MG63 (cell line): ENCODE measurements at places on chromosomes 4 and X. TPM values are rescaled to one million over a fixed set of nuclear protein-coding genes. Genes with fewer than 3 reads are reported as not detected.
A peak's percentile ranks its signal among the peaks of the same experiment; 100 is the strongest.

Gene GJB1
- total RNA-seq = not detected in 2 replicates

Gene KLF8
- total RNA-seq = not detected in 2 replicates

Gene SLC26A1
- not detected in 2 replicates for total RNA-seq

Gene KDM6A
- 9.3 and 9.6 TPM in 2 replicates for total RNA-seq

Gene ADGRL3
- total RNA-seq = not detected in 2 replicates

Gene NAP1L3
- 0.03 TPM in 1 of 2 replicates, not detected in the other for total RNA-seq

Gene RAI2
- not detected in 2 replicates for total RNA-seq

Gene TEX13D
- total RNA-seq = not detected in 2 replicates

Gene CXXC4
- total RNA-seq = not detected in 2 replicates

DNA sequence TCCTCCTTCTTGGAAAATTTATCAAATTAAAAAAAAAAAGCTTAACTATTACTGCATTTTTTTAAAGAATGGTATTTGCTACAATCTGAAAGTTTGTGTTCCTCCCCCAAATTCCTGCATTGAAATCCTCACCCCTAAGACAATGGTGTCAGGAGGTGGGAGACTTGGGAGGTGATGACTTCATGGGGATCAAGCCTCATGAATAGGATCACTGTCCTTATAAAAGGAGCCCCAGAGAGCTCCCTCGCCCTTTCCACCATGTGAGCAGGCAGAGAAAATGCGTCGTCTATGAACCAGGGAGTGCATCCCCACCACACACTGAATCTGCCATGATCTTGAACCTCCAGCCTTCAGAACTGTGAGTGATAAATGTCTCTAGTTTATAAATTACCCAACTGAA lies 38.0 kb downstream of the DHRSX start:
- DNase-seq = no peak

DNA sequence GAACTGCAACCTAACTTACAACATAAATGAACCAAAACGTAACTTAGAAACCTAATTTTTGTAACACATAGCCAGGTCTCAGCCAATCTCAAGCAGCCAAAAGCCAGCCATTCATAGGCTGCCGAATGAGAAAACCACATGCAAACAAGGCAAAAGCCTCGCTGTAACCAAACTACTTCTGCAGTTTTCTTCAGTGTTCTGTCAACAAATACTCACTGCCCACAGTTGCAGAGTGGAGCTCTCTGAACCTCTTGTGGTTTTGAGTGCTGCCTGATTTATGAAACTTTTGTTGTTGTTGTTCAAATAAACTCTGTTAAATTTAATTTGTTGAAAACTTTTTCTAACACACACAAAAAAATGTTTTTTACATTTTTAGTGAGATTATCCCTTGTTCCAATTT lies 251.2 kb downstream of the PAPSS1 start:
- no peak for DNase-seq

DNA sequence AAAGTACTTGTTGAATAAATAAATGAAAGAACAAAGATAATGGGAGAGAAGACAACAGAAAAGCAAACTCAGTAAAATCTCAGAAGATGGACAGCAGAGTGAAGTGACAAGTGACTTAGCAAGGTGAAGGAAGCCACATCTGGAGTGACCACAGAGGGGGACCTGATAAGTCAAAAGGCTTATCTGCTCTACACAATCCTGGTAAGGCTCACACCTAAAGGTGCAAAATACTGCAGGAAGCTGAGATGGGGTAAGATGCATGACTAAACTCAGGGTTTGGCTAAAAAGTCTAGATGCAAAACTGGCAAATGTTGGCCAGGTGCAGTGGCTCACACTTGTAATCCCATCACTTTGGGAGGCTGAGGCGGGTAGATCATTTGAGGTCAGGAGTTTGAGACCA lies 22.2 kb downstream of the TRMT2B start:
- DNase-seq = no peak

DNA sequence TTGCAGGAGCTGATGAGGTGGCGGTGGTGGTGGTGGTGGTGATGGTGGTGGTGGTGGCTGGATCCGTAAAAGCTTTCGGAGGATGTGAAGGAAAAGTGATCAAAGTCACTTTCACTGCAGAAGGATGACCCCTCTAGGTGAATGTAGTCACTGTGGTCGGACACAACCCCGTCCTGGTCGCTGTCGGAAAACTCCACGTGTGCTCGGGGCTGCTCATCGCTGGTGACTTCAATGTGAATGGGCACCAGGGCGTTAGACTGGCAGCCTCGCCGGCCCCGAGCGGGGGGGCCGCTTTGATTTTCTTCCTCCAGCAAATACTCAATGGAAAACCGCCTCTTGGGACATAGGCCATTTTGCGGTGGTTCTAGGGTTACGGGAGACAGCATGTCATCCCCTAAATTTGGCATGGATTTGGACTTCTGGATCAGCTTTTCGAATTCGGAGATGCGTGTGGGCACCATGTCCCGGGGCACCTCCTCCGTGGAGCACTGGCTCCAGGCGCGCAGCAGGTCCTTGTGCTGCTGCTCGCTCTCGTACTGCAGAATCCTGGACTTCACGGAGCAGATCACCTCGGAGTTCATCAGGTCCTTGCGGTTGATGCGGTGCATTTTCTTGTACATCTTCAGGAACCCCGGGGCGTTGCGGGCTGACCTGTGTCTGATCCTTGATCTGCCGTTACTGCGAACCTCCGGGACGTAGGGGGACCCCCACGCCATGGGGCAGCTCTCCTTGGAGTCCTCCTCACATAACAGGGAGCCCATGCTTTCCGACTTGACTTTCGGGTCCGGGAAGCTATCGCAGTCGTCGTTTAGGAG lies 88.3 kb upstream of the PDLIM3 start:
- no peak for DNase-seq

DNA sequence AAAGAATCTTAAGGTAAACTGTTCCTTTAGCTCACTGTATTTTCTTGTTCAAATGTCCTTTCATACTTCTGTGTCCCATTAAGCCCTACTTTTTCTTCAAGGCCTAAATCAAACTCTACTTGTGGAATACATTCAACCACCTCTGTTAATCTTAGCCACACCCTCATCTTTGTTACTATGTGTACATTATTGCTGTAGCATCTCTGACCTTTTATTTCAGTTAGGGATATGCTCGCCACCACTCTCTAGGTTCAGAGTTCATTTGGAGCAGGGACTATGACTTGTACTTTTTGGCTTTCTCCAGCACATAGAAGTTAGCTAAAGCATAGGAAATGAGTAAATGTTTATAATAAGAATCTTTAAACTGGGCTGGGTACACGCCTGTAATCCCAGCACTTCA lies 6.8 kb upstream of the PNPLA4 start:
- no peak for DNase-seq

DNA sequence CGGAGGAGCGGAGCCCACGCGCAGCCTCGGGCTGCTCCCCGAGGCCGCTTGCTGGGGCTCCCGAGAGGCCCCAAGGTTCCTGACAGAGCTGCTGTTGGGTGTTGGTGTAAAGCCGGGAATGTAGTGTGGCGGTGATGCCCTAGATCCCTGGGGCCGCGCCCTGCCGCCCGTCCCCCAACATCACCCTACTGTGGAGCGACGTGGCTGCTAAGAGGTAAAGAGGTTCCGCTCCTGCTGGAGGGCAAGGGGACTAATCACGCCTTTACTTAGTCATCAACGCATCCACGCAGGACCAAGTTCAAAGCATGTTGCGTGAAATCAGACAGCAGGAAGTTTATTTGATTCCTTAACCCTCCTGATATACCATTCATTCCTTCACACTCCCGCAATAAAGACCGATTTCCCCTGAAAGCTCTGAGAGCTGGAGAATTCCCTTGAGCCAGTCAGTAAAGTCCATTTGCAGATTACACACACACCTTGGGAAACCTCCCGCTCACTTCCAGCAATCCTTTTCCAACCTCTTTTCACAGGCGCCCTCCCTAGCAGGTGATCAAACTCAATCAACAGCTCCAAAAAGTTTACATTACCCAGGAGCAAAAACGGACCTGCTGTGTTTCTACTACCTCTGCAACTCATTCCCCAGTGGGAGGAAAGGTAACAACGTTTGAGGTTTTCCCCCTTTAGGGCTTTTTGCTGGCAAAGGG lies 579 bp upstream of the GABRA2 start:
- DNase-seq = no peak

DNA sequence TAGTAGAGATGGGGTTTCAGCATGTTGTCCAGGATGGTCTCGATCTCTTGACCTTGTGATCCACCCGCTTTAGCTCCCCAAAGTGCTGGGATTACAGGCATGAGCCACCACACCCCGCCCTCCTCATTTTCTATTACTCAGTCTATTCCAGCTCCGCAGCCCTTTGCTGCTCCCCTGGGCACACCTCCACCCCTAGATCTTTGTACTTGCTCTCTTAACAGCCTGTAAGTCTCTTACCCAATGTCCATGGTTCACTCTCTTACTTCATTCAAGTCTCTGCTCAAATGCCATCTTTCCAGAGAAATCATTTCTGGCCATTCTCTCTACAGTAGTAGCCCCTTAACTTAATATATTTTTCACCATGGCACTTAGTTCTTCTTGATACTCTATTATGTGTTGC lies 64.7 kb downstream of the LDB2 start:
- no peak for DNase-seq

GRCh38 chr4:109752525-109752924 lies 22.7 kb upstream of the PLA2G12A start:
- DNase-seq = no peak

- peak; percentile 37 for DNase-seq
Measured at GRCh38 chr4:147340111-147340510, 140.8 kb upstream of the EDNRA start.

DNA sequence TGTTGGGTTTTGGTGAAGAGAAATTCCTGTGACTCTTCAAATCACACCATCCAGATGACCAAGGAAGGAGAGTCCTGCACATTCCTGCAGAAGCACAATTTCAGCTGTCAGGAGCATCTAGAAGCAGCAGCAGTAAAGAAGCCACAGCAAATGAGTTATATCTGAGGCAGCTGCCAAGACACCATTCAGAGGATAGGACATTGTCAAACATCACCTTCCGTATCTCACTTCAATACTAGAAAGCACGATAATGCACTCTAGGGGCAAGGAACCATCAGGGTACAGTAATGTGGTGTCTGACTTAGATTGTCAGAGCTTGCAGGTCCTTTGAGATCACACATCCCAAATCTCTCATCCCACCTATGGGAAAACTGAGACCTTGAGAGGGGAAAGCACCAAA lies 134.5 kb downstream of the COL4A6 start:
- DNase-seq = no peak

DNA sequence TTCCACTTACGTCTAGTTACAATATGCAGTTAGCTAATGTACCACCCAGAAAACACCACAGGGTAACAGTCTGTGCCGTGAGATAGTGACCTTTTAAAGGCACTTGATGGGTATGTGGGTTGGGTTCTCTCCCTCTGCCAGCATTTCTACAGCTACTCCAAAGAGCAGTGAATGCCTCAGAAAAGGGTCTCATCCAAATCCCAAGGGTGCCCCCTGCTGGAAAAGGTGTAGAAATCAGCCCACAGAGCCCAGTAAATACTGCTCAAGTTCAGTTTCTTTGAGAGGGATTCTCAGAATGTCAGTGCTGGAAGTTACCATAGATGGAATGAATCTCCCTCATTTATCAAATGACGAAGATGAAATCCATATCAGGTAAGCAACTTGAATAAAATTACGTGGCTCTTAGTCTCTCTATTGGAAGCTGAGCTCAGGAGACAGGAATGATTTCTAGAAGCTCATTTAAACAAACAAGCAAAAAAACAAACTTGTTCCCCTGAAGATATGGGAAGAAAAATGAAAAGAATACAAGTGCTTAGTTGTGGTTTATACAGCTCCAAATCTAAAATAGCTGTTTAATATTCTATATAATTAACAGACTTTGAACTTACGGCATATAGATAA lies 9.5 kb downstream of the RNF175 start:
- peak; percentile 54 for DNase-seq

DNA sequence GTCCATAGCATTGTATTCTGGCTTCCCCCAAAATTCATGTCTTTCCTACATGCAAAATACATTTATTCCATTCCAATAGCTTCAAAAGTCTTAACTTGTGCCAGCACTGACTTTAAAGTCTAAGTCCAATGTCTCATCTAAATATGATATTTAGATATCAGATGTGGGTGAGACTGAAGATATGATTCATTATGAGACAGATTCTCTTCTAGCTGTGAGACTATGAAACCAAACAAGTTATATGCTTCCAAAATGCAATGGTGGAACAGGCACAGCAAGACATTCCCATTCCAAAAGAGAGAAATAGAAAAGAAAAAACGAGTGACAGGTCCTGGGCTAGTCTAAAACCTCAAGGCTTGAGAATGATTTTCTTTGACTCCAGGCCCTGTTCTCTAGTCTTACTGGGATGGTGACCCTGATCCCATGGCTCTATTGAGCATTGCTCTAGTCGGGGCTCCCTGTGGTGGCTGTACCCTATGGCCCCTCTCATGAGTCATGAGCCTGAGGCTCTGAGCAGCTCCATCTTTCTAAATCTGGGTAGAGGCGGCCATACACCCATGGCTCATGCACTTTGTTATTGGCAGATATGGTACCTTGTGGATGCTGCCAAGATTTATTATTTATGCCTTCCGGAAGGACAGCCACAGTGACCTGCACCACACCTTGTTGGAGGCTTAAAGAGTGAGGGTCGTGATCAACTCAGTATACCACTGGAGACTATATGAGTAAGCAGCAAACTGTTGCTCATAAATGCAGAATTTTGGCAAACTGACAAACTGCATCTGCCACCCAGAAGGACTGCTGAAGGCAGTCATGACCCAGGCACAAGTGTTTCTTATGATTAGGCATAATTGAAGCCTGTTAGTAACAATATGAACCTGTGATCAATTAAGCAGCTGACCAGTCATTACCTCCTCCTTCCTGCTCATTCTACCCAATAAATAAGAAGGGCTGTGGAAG lies 38.5 kb upstream of the BOD1L1 start:
- DNase-seq = peak; percentile 20

DNA sequence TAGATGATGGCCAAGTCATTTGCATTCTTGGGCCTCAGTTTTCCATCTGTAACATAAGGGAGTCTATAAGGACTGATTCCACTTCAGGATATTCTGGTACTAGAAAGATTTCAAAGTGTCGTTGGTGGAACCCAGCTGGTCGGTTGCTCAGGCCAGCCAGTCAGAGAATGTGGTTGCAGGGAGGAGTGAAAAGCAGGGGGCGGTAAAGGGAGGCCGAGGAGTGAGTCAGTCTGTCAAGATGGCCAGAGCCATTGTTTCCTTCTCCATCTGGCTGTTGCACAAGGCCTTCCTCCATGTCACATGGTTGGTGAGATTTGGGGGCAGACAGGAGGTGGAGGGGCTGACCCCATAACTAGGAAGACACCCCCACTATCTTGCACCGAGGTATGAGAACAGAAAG lies 38.2 kb downstream of the STARD8 start:
- DNase-seq = peak; percentile 43

GRCh38 chr4:152117054-152117453 lies 356.2 kb upstream of the GATB start:
- DNase-seq = no peak

GRCh38 chr4:113469023-113469390 lies 292.5 kb downstream of the CAMK2D start:
- no peak for DNase-seq

GRCh38 chr4:129526812-129527211 lies 430.9 kb downstream of the C4orf33 start:
- DNase-seq = no peak

DNA sequence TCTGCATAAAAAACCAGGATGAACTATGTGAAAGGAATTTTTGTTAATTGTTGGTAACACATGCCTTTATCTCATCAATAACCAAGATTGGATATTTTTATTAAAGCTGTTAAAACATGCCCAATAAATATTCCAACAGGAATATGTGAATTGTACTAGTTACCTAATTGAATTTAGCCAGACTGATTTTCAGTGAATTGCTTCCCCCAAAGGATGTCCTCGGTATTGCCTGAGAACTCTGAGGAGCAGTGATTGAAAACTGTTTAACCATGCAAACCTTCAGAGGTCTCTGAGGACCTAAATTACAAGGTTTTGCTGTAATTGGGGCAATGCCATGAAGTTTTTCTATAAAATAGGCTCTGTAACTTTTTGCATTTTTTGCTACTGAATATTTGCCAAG lies 66.6 kb downstream of the BLTP1 start:
- DNase-seq = no peak
